ENCODE measurements at places on chromosomes 7 and 10. TPM values are rescaled to one million over a fixed set of nuclear protein-coding genes. Genes with fewer than 3 reads are reported as not detected.
A peak's percentile ranks its signal among the peaks of the same experiment; 100 is the strongest.

GRCh38 chr7:134058980-134059379 lies 68.2 kb upstream of the LRGUK start:
- no peak for ATAC-seq

The DNA2 gene
- total RNA-seq = 12.9 TPM

- ATAC-seq = no peak
Observed at GRCh38 chr7:92035576-92035975, 94.9 kb downstream of the AKAP9 start.

GRCh38 chr7:120869700-120870099 lies 11.8 kb upstream of the TSPAN12 start:
- ATAC-seq = no peak

DNA sequence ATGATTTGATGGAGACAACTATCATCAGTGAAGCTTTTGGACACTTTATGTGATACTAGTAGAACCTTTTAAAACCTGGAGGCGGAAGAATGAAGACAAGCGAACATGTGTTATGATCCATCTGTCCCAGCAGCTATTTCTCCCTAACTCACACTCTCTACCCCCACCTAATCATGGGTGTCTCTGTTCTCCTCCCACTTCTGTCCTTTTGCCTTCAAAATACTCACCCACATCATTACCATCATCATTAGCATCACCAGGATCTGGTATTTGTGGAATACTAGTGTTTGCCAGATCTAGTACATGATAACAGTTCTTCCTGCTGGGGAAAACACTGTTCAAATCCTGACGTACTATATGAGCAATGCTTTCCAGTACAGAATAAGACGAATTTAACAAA lies 287.7 kb downstream of the DOCK4 start:
- ATAC-seq = no peak

DNA sequence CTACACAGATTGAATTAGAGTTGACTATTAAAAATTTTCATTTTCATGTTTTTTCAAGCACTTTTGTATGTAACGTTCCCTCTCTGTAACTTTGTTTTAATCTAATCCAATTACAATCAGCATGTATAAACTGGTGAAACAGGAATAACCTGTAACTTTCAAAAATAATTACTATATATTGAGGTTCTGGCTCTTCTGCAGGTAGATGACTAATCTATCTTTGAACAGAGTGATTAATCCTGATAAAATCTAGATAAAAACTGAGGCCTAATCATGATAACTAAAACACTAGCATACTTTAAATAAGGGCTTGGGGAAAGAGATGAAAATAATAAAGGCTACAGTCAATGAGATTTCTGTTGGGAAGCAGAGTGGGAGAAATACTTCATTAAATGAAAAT lies 101.6 kb upstream of the KCND2 start:
- no peak for ATAC-seq

The RNF148 gene
- 0.23 TPM for total RNA-seq

The HTR7 gene
- 3.5 TPM for total RNA-seq

DNA sequence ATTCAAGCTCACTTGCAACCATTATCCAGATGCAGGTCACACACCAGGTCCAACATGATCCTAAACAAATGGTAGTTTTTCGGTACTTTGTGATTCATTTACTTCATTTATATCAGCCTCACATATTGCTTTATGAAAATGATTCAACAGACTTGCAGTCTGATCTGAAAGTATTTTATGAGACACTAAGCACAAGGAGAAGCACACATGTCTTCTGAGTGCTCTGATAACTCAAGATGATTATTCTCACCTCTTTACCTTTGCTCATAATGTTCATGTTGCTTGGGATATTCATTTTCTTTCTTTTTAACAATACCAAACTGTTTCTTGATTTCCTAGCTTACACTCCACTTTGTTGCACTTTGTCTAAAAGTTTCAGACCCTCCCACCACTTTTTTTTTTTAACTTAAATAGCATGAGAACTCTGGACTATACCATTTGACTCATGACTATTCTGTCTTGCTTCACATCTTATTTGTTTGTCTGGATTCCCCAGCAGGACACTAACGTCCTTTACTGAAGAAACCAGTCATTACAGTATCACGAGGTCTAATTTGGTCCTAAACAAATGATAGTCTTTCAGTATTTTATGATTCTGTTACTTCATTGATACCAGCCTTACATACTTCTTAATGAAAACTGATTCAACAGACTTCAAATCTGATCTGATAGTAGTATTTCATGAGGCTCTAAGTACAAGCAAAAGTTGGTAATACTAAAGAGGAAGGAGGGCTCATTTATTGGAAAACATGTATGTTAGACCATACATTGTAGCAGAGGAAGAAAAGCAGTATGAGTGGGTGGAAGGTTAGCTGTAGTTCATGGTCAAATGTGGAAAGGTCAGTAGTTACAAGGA lies 171.8 kb upstream of the AHR start:
- no peak for ATAC-seq

DNA sequence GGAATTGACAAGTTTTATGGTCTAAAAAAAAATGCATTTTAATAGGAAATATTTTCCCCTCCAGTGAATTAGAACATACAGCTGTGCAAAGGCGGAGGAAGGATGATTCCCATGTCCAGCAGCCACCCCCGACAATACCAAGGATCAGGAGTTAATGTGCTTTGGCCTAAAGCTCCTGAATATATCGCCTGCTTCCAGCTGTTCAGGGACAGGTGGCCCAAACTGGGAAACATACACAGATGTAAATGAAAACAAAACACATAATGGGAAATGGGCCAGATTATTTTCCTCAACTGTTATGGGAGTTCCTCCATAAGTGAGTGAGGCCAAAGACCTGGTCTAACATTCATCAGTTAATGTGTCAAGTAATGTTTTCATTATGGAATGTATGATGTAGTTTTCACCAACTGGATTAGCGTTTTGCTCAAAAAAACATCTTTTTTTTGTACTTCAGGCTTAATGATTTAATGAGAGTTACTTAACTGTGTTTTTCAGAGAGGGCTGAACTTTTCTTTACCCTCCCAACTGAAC lies 55.1 kb upstream of the LAMB1 start:
- no peak for ATAC-seq

The EPDR1 gene
- total RNA-seq = 36.1 TPM

The CRHR2 gene
- total RNA-seq = 0.29 TPM

The PANK1 gene
- 8.8 TPM for total RNA-seq

The CPN1 gene
- not detected for total RNA-seq

The PNLIPRP1 gene
- 0.83 TPM for total RNA-seq

The OPN1SW gene
- 0.43 TPM for total RNA-seq

The SLC39A12 gene
- total RNA-seq = 0.11 TPM

The FAM241B gene
- total RNA-seq = 0.51 TPM

DNA sequence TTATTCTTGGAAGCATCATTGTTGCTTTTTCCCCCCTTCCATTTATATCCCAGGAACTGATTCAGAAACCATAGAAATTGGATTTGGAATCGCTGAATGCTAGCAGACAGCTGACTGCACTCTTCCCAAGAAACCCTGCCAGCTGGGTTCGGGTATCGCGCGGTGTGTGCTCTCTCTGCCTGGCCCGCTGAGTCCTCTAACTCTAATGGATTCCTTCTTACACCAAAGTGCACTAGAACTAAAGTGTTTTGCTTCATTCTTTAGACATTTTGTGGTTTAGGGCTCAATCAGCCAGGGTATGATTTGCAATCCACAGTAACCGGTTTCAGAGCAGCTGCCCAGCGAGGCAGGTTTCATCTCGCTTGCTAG lies 92.2 kb downstream of the EGFR start:
- ATAC-seq = peak; percentile 40

The GALNT17 gene
- total RNA-seq = 17.5 TPM

DNA sequence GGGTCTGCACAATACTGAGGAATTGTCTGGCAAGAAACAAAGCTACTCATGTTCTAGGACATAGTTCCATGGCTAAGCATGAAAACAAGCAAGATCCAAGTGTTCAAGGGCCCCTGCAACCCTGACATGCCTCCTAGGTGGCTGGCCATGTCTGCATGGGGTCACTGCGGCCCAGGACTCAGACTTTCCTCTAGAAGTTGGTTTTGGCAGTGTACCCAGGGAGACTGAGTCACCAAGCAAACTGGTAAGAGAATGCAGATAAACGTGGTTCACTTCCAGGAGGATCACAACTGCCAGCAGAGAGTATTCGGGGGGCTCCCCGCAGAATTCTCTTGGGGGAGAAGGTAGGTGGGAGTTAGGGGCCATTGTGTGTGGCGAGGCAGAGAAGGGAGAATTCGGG lies 7.4 kb upstream of the PFKFB3 start:
- no peak for ATAC-seq

DNA sequence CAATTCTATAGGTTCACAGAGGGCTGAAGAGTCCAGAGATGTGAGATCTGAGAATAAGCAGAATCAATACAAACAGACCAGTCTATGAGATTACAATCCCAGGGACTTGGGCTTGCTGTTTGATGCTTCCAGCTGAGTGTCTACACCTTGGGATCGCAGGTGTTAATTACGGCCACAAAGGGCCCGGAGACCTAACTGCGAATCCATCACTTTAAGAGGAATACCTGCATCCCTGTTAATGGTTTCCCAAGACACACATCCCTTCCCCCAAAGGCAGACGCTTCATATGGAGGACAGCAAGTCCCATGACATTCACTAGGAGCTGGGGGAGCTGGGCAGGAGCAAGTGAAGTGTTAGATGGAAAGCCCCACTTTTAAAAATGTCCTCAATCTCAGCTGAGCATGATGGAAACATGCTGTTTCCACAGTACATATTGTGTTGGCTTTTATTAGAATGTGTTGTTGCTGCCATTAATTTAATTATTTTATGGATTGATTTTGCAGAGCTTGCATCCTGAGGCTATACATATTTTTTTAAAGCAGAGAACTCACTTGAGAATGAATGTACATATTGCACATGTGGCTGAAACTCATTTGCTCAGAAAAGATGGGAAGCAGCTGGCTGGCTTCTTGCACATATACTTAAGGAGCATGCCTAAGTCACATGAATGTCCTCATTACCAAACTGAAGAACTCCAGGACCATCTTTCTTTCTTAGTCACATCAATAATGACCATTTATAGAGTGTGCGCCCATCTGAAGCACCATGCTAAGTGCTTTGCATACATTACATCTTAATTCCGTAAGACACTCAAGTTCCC lies 151.3 kb downstream of the NEBL start:
- ATAC-seq = no peak

DNA sequence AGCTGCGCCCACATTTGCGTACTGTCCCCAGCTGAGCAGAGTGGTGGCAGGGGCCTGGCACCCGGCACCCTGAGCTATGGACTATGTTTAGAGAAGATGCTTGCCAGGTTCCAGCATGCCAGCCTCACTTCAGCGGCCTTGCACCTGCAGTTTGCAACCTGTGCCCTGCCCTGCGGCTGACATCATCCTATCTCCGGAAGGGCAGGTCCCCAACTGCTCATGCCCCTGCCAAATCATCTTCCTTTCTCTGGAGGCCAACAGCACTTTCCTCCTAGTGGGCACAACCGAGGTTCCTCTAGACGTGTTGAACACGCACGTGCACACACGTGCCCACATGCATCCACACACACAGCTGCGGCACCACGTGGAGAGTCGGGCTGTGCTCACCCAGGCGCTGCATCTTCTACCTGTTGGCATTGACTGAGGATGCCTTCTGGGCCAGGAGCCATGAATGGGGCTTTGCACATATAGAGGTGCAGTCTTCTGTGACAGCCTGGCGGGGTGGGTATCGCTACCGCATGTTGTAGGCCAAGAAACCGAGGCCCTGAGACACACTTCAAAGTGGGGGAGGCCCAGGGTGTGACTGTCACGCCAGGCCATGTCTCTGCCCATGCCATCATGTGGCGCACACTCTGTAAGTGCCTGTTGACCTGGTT lies 24.5 kb downstream of the CNPY1 start:
- no peak for ATAC-seq

The C7orf57 gene
- not detected for total RNA-seq

The COBL gene
- total RNA-seq = 0.92 TPM

GRCh38 chr7:102279537-102280400 lies 6.9 kb upstream of the SH2B2 start:
- peak; percentile 96 for ATAC-seq

The ACSM6 gene
- 0.30 TPM for total RNA-seq

- no peak for ATAC-seq
Observed at GRCh38 chr10:129035052-129035827, 431.8 kb upstream of the MGMT start.

GRCh38 chr7:76231071-76231470 lies 29.4 kb downstream of the SRRM3 start:
- ATAC-seq = no peak

GRCh38 chr10:73413108-73413527 lies 740 bp downstream of the ANXA7 start:
- peak; percentile 11 for ATAC-seq

The LIPN gene
- total RNA-seq = not detected

The SH2D4B gene
- total RNA-seq = 0.44 TPM

DNA sequence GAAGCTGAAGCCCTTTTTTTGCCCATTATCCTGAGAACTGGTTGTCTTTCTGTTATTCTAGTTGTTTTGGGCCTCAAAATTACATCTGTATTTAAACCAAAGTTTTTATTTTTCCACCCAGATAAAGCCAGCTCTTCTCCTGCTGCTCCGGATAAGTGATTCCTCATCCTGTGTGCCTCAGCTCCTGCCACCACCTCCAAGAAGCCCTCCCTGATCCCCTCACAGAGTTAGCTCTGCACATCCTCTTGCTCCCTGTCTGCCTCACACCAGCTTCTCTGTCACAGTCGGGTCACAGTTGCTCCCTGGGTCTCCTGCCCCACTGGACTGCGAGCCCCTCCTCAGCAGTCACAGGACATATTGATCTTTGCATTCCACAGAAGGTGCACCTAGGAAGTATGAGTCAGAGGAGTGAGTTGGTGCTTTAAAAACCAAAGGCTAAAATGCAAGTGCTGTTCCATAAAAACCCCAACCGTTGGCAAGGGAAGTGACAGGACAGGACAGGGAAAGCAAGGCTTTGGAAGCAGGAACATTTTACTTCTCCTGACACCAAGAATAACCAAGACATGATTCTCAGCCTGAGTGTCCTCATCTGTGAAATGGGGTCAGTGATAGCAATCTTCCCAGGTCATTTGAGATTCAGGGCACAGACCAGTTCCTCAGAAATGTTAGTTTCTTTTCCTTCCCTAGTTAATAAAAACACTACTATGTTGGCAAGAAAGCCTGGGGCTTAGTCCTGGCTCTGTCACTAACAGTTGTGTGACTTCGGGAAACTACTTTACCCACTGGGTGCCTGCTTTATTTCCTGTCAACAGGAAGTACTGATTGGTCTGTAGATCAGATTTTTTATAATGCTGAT lies 36.5 kb upstream of the EEPD1 start:
- no peak for ATAC-seq

DNA sequence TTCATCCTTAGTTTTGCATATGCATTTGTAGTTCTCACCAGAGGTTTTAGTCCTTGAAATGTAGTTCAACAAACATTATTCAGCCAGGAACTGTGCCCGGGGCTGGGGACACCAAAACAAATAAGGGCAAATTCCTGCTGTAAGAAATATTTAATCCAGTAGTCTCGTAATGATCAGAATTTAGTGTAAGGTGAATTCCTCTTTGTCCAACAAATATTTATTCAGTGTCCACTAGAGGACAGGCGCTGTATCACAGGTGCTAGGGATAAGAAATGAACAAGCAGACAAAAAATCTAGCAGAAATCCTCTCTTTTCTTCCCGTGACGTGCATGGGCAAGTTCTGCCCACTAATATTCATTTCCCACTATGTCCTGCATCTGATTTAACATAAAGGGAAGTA lies 17.6 kb downstream of the LGI1 start:
- ATAC-seq = no peak

The RBM20 gene
- 0.86 TPM for total RNA-seq

The TMEM60 gene
- 18.1 TPM for total RNA-seq

GRCh38 chr7:79478386-79478785 lies 24.9 kb upstream of the MAGI2 start:
- no peak for ATAC-seq
